ENCODE measurements at places on chromosomes 3 and 15. TPM values are rescaled to one million over a fixed set of nuclear protein-coding genes. Genes with fewer than 3 reads are reported as not detected.
A peak's percentile ranks its signal among the peaks of the same experiment; 100 is the strongest.

The C3orf49 gene
- total RNA-seq, result not detected

The CCR1 gene
- not detected for total RNA-seq

The RAD51 gene
- total RNA-seq, result 39.5 TPM

The B3GALNT1 gene
- total RNA-seq, result 1.7 TPM

The GOLGA8T gene
- total RNA-seq, result 0.14 TPM

The CEP19 gene
- total RNA-seq, result 5.5 TPM

GRCh38 chr15:91193378-91193720 lies 93.3 kb downstream of the SV2B start:
- no peak for DNase-seq

GRCh38 chr3:79497447-79498111 lies 270.2 kb downstream of the ROBO1 start:
- DNase-seq, result no peak

- no peak for DNase-seq
These were observed 174.0 kb upstream of the PRICKLE2 start for GRCh38 chr3:64399205-64399800.

GRCh38 chr3:12967606-12968351 lies 105.5 kb downstream of the IQSEC1 start:
- peak; percentile 86 for DNase-seq

DNA sequence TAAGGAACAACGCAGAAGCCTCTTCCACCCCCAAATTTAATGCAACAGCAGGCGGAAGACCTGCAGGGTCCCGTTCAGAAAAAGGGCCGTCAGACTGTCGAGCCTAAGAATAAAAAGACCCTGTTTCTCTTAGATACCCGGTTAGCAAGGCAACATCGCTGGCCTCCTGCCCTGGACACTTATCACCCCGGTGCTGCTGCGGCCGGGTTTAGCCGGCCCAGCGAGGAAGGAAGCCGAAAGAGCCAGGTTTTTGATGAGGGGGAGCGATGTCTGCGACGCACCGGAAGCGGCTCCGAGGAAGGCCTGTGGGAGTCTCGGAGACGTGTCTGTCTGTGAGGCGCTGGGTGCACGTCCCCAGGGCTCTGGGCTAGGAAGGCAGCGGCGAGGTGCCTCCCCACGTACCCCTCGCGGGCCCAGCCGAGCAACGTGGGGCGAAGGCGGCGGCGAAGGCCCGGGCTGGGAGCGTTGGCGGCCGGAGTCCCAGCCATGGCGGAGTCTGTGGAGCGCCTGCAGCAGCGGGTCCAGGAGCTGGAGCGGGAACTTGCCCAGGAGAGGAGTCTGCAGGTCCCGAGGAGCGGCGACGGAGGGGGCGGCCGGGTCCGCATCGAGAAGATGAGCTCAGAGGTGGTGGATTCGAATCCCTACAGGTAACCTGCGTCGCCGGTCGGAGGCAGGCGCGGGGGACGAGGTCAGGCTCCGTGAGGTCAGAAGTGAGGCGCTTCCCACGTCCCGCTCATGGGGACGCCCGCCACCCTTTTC lies at the start of gene UBA5:
Gene UBA5 (plus strand): TSS at position 278 of the 759 bp plus-strand sequence. CDS start 209 bp downstream, at position 487.
- DNase-seq, result peak; percentile 79

DNA sequence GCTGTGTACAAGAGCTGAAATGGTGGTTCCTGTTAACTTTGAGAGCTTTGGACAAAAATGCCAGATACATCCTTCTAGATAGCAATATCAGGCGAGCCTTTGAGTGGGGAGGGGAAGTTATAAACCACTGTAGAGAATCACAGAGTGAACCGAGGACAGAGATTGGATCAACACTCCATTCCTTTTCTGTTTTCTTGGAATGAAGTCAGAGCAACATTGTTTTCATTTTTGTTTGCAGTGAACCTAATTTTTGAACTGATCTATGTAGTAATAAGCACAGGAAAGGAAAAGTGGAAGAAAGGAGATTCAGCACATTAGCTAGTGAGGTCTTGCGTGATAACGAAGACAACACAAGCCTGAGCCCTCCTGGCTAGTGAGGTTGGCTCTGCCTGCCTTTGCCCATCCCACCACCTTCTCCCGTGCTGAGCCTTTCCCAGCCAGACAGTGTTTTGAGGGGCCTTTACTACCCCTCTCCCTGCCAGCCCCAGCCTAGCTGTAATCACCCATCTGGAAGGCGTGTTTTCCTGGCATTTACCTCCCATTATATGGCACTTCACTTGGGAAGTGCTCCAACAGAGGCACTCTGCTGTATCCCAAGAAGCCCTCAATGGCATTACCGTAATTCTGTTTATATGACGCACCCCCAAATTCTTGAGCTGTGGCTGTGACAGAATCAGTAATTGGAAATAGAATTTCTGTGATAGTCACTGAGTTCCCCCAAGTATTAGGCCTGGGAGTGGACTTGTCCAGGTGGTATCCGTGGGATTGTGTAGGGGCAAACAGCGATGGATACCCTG lies 129.8 kb downstream of the CACNA1D start:
- no peak for DNase-seq

DNA sequence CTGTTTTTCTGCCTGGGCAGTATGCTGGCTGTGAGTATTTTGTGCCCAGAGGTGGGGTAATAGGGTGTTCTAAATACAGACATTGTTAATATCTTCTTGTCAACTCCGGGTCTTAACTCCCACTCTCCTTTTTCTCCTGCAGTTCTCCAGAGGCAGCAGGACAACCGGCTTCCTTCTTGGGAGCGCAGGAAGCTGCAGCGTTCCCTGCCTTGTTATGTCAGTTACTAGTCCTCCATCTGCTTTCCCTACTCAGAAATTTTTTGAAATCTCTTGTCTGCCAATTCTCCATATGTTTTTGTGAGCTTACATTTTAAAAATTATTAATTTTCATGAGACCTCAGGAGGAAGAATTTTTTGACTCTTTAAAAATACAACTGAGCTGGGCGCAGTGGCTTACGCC lies 67.2 kb downstream of the NEO1 start:
- no peak for DNase-seq

DNA sequence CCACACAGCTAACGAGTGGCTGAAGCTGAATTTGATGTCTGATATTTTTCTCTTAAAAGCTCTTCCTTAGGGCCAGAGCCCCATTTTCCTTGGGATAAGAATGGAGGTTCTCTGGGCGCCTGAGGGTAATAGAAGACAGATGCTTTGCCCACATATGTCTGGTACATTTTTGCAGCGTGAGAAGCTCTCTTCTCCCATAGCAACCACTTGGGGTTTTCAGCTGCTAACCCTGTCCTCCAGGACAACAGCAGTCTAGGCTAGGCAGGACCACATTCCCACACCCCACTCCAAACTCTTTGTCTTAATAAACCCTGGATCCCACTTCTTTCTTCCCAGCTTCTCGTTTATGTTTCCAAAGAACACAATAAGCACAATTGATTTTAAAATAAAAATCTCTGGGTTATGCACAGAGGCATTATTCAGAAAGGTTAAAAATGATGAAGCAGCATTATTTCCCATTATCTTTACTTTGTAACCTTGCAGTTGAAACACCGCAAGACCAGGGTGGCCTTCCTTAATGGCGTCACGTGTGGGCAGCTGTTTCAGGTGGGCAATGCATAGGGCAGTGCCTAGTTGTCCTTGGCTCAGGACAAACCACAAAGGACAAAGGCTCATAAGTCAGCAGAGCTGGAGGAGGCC lies 56.5 kb upstream of the NTRK3 start:
- DNase-seq, result no peak

DNA sequence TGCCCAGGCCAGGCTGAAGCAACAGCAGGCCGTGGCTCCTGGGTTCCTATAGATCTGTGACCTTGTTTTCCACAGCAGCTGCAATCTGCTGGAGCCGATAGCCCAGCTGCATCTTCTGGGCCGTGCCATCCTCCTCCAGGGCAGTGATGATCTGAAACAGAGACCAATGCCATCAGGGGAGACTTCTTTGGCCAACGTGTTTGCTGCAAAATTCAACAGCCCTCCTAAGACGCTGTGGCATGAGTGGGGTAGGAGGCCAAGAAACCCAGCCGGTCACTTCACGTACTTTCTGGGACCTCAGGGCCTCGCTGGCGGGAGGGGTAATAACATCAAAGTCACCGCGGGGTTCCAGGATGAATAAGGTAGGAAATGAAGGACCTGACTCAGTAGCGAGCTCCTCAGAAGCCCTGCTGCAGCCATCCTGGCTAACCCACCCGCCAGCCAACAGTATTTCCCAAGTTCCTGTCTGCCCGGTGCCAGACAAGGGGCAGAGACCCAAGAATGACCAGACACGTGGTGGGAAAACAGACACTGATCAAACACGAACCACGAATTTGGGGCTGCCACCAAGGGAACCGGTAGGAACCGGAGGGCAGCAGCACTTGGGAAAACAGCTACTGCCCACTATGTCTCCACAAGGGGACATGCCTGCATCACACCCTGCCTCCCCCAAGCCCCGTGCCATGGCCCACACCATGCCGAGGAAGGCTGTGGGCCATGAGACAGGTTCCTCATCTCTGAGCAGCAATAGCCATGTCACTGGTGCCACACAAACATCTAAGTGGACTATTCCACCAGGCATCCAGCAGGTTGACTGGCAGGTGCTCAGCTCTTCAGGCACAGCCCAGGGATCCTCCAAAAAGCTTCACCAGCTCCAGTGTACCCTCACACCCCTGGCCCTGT lies 25.2 kb downstream of the PLXNB1 start:
- no peak for DNase-seq

DNA sequence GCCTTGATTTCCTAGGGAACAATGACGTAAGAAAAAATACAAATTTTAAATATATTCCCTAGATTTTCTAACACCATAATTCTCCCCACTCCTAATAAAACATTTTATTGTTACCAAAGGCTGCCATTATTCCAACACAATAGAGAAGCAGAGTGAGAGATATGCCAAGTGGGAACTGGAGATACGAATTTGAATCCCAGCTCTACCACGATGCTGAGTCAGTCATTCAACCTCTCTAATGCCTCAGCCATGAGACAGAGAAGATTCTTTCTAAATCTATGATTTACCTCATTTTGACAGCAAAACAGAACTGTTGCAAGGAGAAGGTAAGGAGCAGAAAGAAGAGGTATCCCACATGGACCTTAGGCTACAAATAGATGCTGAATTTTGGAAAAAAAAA lies 112.5 kb downstream of the IGF2BP2 start:
- DNase-seq, result no peak

GRCh38 chr3:143265501-143266070 lies 146.0 kb downstream of the CHST2 start:
- DNase-seq, result no peak

- no peak for DNase-seq
These were observed 20.5 kb downstream of the RBP2 start for GRCh38 chr3:139455855-139456254.

DNA sequence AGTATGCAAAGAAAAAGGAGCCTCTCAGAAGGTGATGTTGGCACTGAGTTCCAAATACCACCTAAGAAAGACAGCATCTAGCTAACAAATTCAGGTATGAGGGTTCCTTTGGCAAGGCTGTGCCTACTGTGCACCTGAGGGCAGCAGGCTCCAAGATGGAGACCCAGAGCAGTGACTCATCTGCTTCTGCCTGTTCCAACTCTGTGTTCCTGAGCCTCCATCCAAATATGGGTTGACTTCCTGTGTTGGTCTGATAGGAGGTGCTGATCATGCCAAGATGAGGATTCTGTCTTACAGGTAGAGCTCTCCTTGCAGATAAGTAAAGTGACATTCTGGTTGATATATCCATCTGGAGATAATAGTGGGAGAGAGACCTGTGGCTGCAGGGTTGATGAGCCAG lies 26.0 kb downstream of the SV2B start:
- no peak for DNase-seq

All from activated naive CD4-positive, alpha-beta T cell treated with anti-CD3 and anti-CD28 coated beads, Interleukin-2, amount 50 U/mL, for 72 hours (primary cell).